ENCODE measurements at places on chromosomes 1 and 21. TPM values are rescaled to one million over a fixed set of nuclear protein-coding genes. Genes with fewer than 3 reads are reported as not detected.
A peak's percentile ranks its signal among the peaks of the same experiment; 100 is the strongest.

DNA sequence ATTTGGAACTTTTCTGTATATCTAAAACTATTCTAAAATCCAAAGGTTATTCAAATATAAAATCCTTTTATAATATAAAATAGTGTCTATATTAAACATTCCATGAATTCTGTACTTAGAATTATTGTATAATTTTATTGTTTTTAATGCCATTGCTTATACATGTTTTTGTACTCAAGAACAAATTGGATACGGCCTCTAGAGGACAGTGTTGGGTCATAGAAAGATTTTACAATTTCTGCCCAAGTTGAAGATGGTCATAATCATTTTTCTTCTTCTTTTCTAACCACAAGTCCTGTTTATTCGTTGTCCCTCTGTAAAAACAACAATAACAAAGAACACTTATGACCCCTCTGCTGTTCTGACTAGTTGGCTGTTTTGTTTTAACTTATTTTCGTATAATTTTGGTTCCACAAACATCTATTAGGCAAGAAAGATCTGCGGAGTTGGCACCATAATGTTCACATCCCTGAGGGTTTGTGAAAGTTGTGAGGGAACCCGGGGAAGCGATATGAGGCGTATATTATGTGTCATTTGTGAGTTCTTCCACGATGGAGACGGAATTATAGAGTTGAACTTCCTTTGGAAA, 75.7 kb upstream of the KIF26B start:
- H3K4me1 ChIP-seq = no peaks in the 10 kb centered on the region
- no peak overlapping the region for H3K27ac ChIP-seq
- H3K27me3 ChIP-seq = no peaks in the 10 kb centered on the region
- no peak for DNase-seq
- no peak overlapping the region for H3K4me3 ChIP-seq

The HCRTR1 gene
- 0.43 TPM for total RNA-seq

DNA sequence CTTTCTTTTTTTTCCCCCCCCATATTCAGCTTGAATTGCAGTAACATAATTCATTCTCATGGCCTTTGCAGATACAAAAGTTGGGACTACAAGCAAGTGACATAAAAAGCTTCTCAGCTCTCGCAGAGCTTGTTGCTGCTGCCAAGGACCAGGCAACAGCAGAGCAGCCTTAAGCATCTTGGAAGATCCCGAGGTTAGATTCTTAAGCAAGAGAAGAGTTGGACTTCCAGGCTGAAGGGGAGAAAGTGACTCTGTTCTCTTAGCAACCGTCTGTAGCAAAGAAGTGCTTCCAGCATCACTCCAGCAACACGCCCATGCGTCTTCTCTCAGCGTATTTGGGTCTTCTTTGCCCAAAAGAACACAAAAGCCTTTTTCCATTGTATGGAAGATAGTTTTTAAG, 20.7 kb downstream of the AGT start:
- no peak overlapping the region for H3K27ac ChIP-seq
- H3K36me3 ChIP-seq = peaks cover 55% of the 10 kb centered on the region
- no peaks in the 10 kb centered on the region for H3K27me3 ChIP-seq
- DNase-seq = no peak
- H3K4me3 ChIP-seq = no peak overlapping the region

The THEMIS2 gene
- total RNA-seq = 7.4 TPM

The PLD5 gene
- total RNA-seq = 0.12 TPM

The RHD gene
- total RNA-seq = 0.59 TPM

DNA sequence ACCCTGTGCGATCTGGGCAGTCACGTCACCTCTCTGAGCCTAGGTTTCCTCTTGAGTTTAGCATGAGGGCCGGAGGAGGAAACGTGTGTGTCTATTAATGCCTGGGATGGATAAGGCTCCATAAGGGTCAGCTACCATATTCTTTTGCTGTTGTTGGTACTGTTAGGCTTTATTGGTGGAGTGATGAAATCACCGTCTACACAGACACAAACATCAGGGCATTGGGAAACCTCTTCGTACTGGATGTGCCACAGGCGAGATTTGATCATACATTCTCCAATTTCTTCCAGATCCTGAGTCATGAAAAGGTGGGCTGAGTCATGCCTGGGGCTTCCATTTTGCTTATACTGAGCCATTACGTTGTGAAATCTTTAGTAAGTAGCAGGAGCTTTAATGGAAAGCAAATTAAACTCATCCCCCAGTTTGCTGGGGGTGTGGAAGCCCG, 24.9 kb upstream of the GRHL3 start:
- H3K4me3 ChIP-seq = no peak overlapping the region
- H3K36me3 ChIP-seq = no peaks in the 10 kb centered on the region
- peak; percentile 84 for DNase-seq
- H3K27ac ChIP-seq = no peak overlapping the region

The OPRD1 gene
- not detected for total RNA-seq

The TMEM200B gene
- total RNA-seq = 4.8 TPM

GRCh38 chr1:87926131-87926830, 597.6 kb downstream of the LMO4 start:
- DNase-seq = no peak
- H3K4me1 ChIP-seq = no peaks in the 10 kb centered on the region
- H3K4me3 ChIP-seq = no peak overlapping the region
- H3K27ac ChIP-seq = no peak overlapping the region
- H3K36me3 ChIP-seq = no peaks in the 10 kb centered on the region
- H3K27me3 ChIP-seq = no peaks in the 10 kb centered on the region

The HSD3B1 gene
- not detected for total RNA-seq

- DNase-seq = no peak
- peaks cover 30% of the 10 kb centered on the region for H3K4me1 ChIP-seq
- H3K4me3 ChIP-seq = no peak overlapping the region
- no peaks in the 10 kb centered on the region for H3K27me3 ChIP-seq
- no peak overlapping the region for H3K27ac ChIP-seq
Observed at GRCh38 chr1:47914952-47915676, 82.1 kb downstream of the TRABD2B start.

DNA sequence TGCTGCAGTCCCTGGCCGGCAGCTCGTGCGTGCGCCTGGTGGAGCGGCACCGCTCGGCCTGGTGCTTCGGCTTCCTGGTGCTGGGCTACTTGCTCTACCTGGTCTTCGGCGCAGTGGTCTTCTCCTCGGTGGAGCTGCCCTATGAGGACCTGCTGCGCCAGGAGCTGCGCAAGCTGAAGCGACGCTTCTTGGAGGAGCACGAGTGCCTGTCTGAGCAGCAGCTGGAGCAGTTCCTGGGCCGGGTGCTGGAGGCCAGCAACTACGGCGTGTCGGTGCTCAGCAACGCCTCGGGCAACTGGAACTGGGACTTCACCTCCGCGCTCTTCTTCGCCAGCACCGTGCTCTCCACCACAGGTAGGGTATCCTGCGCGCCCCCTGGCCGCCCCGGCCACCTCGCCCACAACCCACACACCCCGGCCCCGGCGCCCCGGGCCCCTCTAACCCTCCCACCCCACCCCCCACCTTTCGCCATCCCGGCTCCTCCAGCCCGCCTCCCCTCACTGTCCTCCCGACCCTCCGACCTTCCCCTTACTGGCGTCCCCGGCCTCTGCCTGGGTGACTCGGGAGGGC, 352 bp downstream of the KCNK1 start:
- no peaks in the 10 kb centered on the region for H3K36me3 ChIP-seq
- H3K4me1 ChIP-seq = no peaks in the 10 kb centered on the region
- DNase-seq = no peak
- peak overlapping the region; percentile 90 for H3K27ac ChIP-seq
- H3K4me3 ChIP-seq = peak overlapping the region; percentile 74

The LRRC71 gene
- total RNA-seq = not detected

DNA sequence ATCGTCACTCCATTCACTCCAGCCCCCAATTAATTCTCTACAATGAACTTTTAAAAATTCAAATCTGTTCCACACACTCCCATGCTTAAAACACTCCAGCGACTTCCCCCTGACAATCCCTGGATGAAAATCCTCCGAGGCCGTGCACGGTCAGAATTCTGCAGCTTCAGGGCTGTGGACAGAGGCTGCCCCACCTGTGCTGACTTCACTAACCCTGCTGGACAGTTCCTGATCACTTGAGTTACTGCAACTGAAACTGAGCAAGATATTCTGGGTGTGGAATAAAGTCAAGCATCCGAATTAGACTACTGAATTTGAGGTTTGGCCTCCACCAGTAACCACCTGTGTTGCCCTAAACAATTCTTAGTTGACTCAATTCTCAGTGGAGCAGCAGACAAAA, 1.0 kb upstream of the JAK1 start:
- no peaks in the 10 kb centered on the region for H3K4me1 ChIP-seq
- no peak overlapping the region for H3K4me3 ChIP-seq
- peak overlapping the region; percentile 99 for H3K27ac ChIP-seq
- no peak for DNase-seq

GRCh38 chr1:39509360-39510009, 18.0 kb downstream of the BMP8A start:
- no peaks in the 10 kb centered on the region for H3K36me3 ChIP-seq
- DNase-seq = no peak
- H3K4me3 ChIP-seq = no peak overlapping the region
- no peaks in the 10 kb centered on the region for H3K27me3 ChIP-seq
- H3K4me1 ChIP-seq = no peaks in the 10 kb centered on the region

The L1TD1 gene
- total RNA-seq = not detected

Measured in right atrium auricular region (tissue), 2 donors.